ENCODE measurements at places on chromosomes 6 and 20.

DNA sequence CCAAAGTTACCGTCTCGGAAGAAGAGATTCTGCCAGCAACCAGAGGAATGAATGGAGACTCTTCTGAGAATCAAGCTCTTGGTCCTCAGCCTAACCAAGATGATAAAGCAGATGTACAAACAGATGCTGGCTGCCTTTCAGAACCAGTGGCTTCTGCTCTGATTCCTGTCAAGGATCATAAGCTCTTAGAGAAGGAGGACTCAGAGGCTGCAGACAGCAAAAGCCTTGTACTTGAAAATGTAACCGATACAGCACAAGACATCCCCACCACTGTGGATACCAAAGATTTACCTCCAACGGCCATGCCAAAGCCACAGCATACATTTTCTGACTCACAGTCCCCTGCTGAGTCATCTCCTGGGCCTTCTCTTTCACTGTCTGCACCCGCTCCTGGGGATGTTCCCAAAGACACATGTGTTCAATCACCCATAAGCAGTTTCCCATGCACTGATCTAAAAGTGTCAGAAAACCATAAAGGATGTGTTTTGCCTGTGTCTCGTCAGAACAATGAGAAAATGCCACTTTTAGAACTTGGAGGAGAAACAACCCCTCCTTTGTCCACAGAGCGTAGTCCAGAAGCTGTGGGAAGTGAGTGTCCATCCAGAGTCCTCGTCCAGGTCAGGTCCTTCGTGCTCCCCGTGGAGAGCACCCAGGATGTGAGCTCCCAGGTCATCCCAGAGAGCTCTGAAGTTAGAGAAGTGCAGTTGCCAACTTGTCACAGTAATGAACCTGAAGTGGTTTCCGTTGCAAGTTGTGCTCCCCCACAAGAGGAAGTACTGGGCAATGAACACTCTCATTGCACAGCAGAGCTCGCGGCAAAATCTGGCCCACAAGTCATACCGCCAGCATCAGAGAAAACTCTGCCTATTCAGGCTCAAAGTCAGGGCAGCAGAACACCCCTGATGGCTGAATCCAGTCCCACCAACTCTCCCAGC, 109.6 kb downstream of the RTN4IP1 start:
- no peak for DNase-seq

GRCh38 chr6:112214739-112215269, 39.6 kb downstream of the LAMA4 start:
- DNase-seq, result no peak

- no peak for DNase-seq
Observed at GRCh38 chr20:11920083-11920482, 2.4 kb downstream of the BTBD3 start.

GRCh38 chr6:3977875-3978711, 100.8 kb downstream of the FAM217A start:
- peak; percentile 61 for DNase-seq

GRCh38 chr20:1254254-1254653, 11.8 kb upstream of the SNPH start:
- DNase-seq, result no peak

DNA sequence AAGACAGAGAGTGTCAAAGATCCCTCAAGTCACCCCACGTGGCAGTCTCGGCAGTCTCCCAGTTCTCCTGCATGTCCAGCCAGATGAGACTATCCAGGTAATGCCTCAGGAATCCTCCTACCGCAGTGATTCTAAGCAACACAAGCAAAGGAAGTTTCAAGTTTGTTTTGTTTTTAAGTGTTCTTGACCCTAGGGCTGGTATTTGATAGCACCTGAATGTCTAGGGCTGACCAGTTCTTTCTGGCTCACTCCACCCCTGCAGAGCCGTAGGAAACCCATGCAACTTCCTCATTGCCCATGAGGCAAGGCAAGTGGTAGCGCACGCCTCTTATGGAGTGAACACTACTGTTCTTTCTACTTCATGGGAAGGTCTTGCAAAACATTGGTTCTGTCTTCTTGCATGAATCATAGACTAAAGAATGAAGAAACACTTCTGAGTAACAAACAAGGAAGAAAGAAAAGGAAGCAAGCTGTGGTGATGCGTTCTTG, 24.8 kb upstream of the FOXQ1 start:
- no peak for DNase-seq

- no peak for DNase-seq
Observed at GRCh38 chr20:62069741-62070216, 4.1 kb upstream of the TAF4 start.

DNA sequence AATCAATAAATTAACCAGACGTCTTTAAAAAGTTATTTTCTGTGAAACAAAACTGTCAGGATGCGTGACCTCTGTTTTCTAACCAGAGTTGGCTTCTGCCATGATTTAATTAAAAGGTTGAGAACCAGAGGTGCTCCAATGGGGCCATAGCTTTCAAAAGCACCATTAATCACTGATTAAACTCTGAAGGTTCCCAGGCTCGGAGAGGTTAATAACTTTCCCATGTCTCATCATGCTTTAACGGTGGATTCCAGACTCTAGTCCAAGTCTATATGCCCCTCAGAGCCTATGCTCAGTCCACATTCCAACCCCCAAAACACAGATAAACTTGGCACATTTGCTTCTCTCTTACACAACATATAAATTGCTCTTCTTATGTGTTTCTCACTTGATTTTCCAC, 95.5 kb downstream of the SNAP91 start:
- DNase-seq, result no peak

- no peak for DNase-seq
Observed at GRCh38 chr6:151620179-151620578, 126.4 kb downstream of the CCDC170 start.

DNA sequence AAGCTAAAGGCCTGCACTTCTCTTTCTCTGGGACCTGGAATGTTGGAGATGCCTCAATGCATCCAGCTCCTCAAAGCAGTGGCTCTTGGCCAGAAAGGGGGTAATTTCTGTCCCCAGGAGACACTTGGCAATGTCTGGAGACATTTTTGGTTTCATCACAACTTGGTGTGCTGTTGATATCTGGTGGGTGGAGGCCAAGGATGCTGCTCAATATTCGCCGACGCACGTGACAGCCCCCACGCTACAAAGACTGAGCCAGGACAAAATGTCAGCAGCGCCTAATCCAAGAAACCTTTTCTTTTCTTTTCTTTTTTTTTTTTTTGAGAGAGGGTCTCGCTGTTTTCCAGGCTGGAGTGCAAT, 79.8 kb downstream of the SULF2 start:
- DNase-seq, result no peak

DNA sequence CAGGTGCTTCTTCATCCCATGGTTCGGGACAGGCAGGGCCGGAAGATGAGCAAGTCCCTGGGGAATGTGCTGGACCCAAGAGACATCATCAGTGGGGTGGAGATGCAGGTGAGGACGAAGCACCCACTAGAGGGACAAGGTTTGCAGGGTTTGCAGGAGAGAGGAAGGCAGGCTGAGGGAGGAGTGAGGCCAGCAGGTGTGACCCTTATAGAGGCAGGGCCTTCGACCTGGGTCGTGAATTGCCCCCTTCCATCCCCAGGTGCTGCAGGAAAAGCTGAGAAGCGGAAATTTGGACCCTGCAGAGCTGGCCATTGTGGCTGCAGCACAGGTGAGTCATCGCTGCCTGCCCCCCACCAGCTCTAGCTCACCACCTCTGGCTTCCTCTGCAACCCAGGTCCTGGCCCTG, 8.4 kb downstream of the VARS2 start:
- DNase-seq, result no peak

- no peak for DNase-seq
Observed at GRCh38 chr6:65927141-65927540, 220.1 kb upstream of the EYS start.

- no peak for DNase-seq
Observed at GRCh38 chr20:38144974-38145728, 19.9 kb downstream of the TGM2 start.

GRCh38 chr6:101402622-101403031, 9.1 kb downstream of the GRIK2 start:
- DNase-seq, result no peak

DNA sequence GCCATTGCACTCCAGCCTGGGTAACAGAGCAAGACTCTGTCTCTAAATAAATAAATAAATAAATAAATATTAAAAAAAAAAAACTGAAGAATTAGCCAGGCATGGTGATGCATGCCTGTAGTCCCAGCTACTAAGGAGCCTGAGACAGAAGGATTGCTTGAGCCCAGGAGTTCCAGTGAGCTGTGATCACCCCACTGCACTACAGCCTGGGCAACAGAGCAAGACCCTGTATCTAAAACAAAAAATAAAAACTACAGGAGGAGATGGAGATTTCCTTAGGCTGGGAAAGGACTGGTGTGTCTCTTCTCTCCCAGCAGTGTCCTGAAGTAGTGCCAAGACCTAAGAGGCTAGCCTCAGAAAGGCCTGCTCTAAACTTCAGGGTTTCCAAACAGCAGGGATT, 8.1 kb upstream of the GTF3C6 start:
- no peak for DNase-seq

GRCh38 chr6:29602564-29603361, 17.8 kb downstream of the OR2H2 start:
- no peak for DNase-seq

GRCh38 chr20:57483287-57484050, 41.5 kb downstream of the CTCFL start:
- no peak for DNase-seq

DNA sequence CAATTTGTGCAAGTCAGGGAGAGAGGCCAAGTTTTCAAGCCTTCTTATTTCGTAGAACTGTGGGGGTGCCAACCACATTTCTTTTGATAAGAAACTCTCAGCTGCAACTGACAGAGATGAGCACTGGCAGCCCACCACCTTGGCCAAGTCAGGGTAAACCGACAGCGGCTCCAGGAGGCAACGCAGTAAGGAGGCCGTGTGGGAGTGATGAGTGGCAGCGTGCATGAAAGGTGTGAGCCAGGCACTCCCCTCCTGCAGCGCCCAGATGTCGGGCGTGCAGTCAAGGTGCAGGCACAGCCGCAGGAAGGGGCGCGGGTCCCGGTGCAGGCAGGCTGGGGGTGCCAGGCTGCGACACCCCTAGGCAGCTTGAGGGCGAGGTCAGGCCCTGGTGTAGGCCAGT, 49.2 kb upstream of the HDAC2 start:
- no peak for DNase-seq

- DNase-seq, result no peak
Observed at GRCh38 chr20:3071610-3072529, at the start of gene OXT. TSS of gene OXT (plus strand) at chr20:3071620. CDS start at chr20:3071656, 36 bp downstream.

GRCh38 chr6:83962582-83962981, 71.0 kb upstream of the MRAP2 start:
- DNase-seq, result no peak

DNA sequence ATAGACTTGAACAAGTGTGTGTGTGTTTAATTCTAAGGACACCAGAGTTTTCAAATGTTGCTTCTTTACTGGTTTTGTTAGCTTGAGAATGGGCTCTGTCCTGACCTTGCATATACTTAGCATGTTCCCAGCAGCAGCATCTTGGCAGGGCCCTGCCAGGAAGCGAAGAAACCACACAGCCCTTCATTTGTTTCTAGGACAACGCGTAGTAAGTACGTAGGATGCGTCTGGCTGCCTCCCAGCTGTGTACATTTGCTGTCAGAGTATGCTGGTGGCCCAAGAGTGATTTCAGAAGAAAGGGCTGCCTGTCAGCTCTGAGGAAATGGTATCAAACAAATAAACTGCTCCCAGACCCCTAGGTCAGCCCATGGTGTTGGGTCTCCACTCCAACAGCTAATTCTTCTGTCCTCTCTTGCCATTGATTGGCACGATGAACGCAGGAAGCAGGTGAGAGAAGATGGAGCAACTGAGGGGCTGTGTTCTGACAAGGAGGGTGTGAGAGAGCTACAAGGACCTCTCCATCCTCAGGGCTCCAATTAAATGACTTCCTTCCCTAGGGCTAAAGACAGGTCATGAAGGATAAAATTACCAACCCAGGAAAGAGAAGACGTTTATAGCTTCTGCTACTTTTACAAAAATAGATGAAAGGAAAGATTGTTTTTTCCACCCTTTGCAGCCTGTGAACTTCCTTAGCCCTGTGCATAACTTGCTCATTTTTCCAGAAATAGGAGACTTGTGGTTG, 55.9 kb upstream of the HDDC2 start:
- no peak for DNase-seq

GRCh38 chr6:2560917-2561698, 189.6 kb downstream of the MYLK4 start:
- no peak for DNase-seq

DNA sequence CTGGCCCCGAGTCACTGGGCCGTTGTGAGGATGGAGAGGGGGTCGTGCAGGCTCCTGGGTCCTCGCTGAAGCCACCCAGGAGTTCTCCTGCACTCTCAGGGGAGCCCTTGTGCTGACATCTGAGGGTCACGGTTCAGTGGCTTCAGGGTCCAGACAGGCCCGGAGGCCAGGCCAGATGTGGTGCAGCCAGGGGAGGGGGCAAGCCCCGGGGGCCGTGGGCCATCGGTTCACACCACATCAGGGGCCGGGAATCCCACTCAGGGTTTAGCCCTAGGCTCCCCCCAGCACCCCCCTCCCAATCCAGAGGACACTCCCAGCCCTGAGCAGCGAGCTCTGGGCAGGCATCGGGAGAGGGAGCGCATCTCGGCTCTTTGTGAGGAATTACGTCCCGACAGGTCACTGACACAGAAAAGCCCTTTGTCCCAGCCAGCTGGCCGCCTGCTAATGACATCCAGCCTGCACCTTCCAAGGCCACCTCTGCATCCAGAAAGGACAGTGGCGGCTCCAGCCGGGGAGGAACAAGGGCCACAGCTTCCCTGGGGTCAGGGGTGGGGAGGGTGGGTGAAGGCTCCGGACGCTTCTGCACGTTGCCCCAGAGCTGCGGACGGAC, 6.4 kb upstream of the CHRNA4 start:
- DNase-seq, result no peak

GRCh38 chr6:53679446-53679933, 13.9 kb upstream of the KLHL31 start:
- no peak for DNase-seq

DNA sequence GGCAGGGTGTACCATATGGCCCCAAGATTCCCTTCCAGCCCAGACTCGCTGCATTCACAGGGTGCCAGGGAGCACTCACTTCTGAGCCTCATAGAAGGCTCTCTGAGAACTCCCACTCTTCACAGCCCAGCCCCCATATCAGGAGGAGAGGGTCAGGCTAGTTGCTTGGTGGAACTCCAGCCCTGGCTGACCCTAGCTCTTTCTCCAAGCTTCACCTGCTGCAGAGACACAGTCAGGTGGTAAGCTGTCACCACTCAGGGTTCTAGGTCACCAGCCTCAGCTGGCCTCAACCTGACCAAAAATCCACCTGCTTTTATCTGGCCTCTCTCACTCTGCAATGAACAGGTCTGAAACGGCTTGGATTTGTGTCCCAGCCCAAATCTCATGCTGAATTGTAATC, 162.7 kb upstream of the MLN start:
- DNase-seq, result no peak

- DNase-seq, result no peak
Observed at GRCh38 chr20:6898928-6899327, 131.4 kb downstream of the BMP2 start.

GRCh38 chr20:59190466-59190865, 26.8 kb downstream of the ZNF831 start:
- no peak for DNase-seq

DNA sequence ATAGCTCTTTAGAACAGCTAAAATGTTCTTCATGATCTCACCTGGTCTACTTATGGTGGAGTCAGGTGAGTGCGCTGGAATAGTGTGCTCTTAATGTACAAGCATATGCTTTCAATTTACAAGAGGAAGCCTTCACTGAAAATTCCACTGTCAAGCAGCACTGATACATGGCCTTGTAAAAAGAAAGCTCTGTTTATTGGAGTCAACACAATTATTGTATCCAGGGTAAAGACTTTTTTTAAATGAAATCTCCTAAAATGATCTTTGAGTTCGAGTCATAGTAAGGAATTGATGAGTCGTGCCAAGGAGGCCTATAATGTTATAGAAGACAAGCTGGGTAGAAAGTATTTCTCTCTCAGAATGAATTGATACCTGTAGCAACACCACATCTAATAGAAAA, 41.6 kb upstream of the CARMIL1 start:
- DNase-seq, result no peak

- no peak for DNase-seq
Observed at GRCh38 chr6:166663568-166663967, 36.5 kb upstream of the RPS6KA2 start.
